Urinary bladder (tissue), 4 donors: ENCODE measurements at places on chromosomes 2 and 18. TPM values are rescaled to one million over a fixed set of nuclear protein-coding genes. Genes with fewer than 3 reads are reported as not detected.
A peak's percentile ranks its signal among the peaks of the same experiment; 100 is the strongest.

PXDN gene
- 77.8 TPM for polyA plus RNA-seq

- DNase-seq = no peak
These were observed 35.5 kb upstream of the KLHL29 start for GRCh38 chr2:23349508-23349907.

GRCh38 chr2:219369447-219369861 is 18.3 kb downstream of the DNPEP start:
- DNase-seq = no peak

IL1RN gene
- 4.9 TPM for polyA plus RNA-seq

DNA sequence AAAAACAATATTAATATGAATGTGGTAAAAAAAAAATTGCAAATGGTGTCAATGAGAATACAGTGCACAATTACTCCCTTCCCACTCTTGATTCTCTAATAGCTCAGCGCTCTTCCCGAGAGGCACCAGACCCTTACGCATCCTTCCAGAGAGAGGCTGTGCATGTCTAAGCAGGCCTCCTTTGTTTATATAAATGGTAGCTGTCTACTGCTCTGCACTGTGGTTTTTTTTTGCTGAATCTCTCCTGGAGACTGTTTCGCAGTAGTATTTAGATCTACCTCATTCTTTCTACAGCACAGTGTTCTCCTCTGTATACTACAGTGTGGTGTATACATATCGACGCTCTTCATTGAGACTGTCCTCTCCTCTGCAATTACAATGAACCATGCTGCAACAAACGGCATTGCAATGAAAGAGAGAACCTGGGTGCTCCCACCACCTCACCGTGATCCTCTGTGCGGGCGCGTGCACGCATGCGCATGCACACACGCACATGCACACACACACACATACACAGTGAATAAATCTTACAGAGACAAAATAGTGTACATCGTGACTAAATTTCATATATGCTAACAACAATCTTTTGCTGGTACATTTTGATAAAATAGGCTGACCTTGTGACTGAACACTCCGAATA is 19.4 kb downstream of the SEPTIN10 start:
- no peak for DNase-seq

GRCh38 chr2:181999911-182000310 is 14.3 kb downstream of the PPP1R1C start:
- no peak for DNase-seq

GRCh38 chr18:23609390-23610023 is 23.2 kb upstream of the NPC1 start:
- no peak for DNase-seq

- DNase-seq = no peak
These were observed 83.6 kb downstream of the COLEC12 start for GRCh38 chr18:416930-417329.

- no peak for DNase-seq
These were observed 228.3 kb downstream of the SRBD1 start for GRCh38 chr2:45382744-45383143.

DNA sequence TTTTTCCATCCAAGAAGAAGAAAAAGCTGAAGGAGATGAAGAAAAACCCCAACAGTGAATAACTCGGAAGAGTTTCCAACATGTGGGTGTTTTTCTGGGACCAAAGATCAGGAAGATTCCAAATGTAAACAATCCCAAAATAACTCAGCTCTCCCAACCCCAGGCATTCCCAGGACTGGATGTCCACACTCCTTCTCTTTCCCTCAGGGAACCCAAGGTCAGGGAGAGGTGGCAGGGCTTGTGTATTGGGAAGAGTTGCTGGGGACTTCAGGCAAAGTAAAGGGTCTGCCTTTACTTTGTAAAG is 268.0 kb downstream of the DYSF start:
- no peak for DNase-seq

- DNase-seq = no peak
These were observed 44.5 kb downstream of the PSMD14 start for GRCh38 chr2:161352719-161353118.

NDUFB3 gene
- 63.4 TPM for polyA plus RNA-seq

ADD2 gene
- 0.33 TPM for polyA plus RNA-seq

- peak; percentile 80 for DNase-seq
These were observed at the start of gene CNNM4 for GRCh38 chr2:96760036-96760985. Gene CNNM4 (plus strand): TSS chr2:96760902. CDS start chr2:96761000, 98 bp downstream.

DNA sequence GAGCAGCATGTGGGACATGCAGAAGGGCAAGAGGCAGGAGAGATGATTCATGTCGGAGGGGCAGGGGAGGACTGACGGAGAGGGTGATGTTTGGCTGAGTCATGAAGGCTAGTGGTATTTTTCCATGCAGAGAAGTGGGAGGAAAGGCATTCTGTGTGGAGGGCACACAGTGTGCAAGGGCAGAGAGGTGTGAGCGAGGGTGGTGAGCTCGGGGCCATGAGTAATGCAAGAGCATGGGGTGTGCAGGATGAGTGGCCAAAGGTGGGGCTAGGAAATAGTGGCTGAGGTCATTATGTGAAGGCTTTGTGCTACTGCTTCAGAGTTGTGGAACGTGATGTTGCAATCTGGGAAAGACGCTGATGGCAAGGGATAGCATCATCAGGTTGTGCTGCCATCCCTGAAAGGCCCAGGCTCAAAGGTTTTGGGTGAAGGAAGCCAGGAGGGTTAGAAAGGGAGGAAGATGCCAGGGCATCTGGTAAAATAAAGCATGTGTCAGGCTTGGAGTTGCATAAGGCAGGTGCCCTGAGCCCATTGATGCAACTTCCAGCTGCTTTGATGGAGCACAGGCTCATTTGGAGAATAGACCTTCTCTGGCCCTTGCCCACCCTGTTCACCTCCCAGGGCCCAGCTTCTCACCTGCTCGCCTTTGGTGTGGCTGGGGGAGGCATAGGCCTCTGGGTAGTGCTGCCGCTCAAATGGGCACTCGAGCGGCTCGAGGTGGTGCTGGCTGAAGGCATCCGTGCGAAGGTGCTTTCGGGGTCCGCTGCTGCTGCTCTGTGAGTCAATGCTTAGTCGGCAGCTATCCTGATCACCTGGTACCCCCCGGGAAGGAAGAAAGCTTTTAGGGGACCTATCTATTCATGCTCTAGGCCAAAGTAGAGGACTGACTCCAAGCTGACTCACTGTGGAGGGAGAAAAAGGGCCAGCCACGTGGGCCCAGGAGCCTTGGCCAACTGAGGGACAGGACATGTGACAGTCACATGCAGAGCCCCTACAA is 37.5 kb downstream of the PAX8 start:
- DNase-seq = no peak

GRCh38 chr2:18787726-18788125 is 198.4 kb upstream of the NT5C1B start:
- DNase-seq = no peak

DNA sequence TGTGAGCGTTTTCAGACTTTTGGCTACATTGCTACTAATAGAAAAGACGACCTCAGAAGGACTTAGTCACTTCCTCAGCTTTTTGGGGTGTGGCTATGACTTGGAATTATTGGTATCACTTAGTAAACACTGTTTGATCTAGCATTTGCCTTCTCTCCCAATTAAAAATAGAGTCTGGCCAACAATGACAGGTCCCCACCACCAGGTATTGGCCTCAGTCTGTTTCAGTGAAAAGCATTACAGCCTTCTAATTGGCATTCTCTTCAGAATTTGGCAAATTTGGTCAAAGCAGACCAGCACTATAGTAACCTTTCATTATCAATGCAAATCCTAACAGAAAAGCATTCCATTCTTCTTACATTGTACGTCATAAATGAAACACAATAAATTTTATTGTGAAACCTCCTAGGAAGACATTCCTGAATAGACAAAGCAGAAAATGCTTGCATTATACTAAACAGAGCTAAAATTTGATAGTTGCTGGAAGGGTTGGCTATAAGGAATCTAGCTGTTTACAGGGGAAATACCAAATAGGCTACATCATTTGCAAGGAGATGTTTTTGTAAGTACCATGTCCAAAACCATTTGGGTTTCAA is 613.9 kb downstream of the IRS1 start:
- peak; percentile 60 for DNase-seq

DNA sequence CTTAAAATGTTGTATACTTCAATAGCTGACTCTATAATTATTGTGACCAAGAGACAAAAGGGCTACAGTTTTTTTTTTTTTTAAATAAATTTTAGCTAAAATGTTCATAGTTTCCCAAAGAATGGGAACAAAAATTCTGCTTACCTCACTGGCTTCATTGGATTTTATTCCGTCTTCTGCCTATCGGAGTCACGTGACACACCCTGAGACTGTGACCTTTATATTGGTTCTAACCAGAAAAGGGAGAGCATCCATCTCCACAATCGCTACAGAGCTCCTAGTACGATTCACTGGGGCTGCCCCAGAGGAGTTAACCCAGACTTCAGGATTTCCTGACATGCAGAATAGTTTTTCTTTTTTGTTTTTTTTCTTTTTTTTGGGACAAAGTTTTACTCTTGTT is 203.6 kb upstream of the SLC35G4 start:
- no peak for DNase-seq

GRCh38 chr2:119282996-119283511 is 59.4 kb downstream of the STEAP3 start:
- DNase-seq = no peak

DNA sequence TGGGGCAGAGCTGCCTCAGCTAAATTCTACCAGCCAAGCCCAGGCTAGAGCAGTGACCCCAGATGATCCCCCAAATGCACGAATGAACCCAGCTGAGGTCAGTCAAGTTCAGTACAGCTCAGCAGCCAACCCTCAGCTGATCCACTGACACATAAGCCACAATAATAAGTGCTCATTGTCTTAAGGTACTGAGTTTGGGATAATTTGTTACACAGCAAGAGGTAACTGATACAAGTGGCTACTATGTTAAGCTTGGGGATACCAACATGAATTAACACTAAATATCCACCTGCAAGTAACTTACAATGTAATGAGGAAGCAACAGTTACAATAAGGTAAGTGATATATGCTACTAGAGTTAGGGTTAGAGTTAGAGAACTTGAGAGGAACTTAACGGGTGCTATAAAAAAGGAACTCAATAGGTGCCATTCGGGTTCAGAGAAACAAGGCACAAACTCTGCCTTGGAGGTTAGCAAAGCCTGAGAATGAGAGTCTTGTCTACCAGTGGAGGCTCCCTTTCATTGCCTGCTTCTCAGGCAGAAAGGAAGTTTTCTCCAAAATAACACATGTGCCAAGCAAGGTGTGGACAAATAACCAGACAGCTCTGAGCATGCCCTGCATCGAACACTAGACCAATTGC is 189.4 kb downstream of the ARL4C start:
- DNase-seq = no peak

ITGB6 gene
- polyA plus RNA-seq = 4.6 TPM

DNA sequence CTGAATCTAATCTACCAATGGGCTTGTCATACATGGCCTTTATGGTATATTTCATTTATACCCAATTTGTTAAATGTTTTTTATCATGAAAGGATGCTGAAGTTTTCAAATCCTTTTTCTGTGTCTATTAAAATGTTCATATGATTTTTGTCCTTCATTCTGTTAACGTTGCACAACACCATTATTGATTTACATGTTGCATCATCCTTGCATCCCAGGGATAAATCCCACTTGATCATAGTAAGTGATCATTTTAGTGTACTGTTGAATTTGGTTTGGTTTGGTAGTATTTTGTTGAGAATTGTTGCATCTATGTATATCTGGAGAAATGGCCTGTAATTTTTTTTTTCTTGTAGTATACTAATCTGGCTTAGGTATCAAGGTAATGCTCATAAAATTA is 9.4 kb downstream of the SP100 start:
- DNase-seq = no peak

CIB4 gene
- not detected for polyA plus RNA-seq

GRCh38 chr2:236875906-236876505 is 209.7 kb upstream of the COPS8 start:
- DNase-seq = no peak

KLHL29 gene
- polyA plus RNA-seq = 5.7 TPM

DNA sequence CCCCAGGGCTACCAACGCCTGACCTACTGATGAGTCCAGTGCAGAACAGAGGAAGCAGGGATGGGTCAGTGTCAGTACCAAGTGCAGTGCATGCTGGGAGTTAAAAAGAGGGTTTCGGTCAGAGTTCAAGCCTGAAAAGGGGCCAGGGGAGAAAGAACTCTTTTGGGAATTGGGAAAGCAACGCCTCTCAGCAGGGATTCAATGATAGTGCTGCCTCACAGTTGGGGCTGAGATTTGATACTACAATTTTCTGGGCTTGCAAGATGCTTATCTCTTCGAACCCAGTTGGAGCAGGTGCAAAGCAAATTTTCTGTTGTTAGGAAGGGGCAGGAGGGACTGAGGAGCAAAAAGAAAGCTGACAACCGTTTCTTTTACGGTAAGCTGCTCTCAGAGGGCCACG is 82.6 kb downstream of the CERKL start:
- no peak for DNase-seq

DNA sequence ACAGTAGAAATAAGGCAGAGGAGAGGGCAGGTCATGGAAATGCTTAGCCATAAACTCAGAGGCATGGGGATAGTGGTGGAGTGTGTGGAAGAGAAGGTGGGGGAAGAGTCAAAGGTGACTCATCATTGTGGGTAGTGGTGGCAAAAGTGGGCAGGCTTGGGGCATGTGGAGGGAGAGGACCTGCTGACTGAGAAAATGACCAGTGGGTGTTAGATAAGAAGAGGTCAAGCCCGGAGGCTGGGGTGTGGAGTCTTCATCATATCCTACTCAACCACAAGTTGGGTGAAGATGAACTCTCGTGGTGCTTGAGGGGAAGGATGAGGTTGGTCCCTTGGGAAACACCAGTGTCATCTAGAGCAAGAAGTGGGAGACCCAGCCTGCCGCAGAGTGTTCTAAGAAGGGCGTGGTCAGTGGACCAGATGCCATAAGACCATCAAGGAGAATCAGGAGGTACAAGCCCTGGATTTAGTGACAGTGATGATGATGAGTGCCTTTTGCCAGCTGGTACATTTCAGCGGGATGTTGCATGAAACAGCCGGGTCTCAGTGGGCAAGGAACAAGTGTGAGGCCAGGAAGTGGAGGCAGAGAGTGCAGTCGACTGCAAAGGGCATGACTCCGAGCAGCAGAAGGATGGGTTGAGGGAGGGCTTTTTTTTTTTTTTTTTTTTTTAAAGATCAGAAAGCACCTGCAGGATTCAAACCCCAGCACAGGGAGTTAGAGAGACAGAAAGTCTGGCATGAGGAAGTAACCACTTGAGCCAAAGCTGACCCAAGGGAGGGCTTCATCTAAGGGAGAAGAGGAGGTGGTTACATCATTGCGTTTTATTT is 122.6 kb upstream of the SPRED2 start:
- no peak for DNase-seq

ARHGAP15 gene
- 3.9 TPM for polyA plus RNA-seq

WIPF1 gene
- polyA plus RNA-seq = 45.0 TPM
